Coronary artery (tissue), 2 donors: ENCODE measurements at places on chromosomes 13 and 19.

- DNase-seq, result no peak
Measured at GRCh38 chr19:50932690-50933083, 20.2 kb downstream of the KLK5 start.

GRCh38 chr13:35518337-35518946 is 42.0 kb upstream of the MAB21L1 start:
- DNase-seq, result no peak

DNA sequence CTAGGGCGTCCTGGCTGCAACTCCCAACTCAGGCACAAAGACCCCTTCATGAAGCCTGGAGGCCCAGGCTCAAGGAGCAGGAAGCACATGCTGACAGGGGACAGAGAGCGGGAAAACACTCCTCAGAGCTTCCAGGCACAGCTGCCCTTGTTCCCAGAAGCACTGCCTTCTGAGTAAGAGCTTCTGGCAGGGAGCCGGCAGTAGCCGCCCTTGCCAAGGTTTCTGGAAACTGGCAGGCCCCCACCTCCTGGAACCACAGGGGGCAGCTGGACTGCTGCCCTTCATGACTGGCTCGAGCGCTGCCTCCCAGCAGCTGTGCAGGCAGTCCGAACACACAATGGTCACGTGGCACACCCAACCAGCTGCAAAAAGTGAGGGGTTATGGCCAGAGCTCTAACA is 33.6 kb upstream of the EPHX3 start:
- DNase-seq, result peak; percentile 98

- no peak for DNase-seq
Measured at GRCh38 chr19:2711172-2711874, 8.8 kb upstream of the GNG7 start.

DNA sequence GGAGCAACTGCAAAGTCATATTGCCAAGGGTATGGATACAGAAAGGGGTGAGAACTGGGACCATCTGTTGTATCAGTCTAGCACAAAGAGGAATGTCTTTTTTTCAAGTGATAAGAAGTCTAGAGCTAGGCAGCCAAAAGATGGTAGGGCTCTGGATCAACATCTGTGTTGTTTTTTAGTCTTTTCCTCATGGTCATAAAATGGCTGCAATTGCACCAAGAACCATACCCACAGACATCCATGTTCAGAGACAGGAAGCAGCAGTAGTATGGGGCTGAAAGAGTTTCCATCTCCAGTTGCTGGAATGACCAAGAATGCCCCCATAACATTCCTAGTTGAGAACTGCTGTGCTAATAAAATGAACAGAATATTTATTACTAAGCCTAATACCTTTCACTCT is 25.6 kb downstream of the KCNC3 start:
- no peak for DNase-seq

- peak; percentile 98 for DNase-seq
Measured at GRCh38 chr13:110340812-110341444, 33.8 kb downstream of the COL4A2 start.

GRCh38 chr13:59531571-59532091 is 632.1 kb downstream of the DIAPH3 start:
- no peak for DNase-seq

GRCh38 chr13:20489185-20489820 is 36.4 kb downstream of the CRYL1 start:
- no peak for DNase-seq

GRCh38 chr19:12453495-12453894 is 12.7 kb upstream of the ZNF443 start:
- no peak for DNase-seq

GRCh38 chr13:60090574-60090973 is 73.2 kb downstream of the DIAPH3 start:
- DNase-seq, result no peak

DNA sequence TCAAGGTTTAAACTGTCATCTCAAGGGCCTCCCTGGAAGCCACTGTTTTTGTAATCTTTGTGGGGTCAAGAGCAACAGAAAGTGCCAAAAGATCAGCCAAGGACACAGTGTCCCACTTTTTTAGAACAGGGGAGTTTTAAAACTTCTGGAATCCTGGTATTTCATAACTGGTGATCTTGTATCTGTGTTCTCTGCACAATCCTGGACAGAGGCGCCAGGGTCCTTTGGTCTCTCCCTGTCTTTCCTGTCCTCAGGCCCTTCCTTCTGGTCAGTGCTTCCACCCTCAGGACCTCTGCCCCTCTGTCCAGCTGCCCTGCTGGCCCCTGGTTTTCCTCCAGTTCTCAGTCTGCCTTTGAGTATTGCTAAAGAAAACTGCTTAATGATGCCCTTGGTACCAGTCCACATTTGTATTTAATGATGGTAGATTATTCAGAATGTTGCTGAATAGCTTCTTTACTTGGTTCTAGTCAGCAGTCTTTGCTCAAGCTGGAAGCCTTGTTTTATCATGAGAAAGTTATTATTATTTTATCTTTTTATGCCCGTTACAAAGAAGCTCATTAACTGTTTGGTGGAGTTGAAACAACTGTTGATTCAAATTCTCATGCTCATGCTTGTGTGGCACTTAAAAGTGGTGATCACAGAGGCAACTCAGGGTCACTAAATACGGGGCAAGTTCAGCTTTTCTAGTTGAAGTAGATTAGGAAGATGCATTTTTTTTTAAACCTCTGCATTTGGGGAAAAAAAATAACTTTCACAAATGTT is 47.5 kb downstream of the WASF3 start:
- peak; percentile 76 for DNase-seq

- no peak for DNase-seq
Measured at GRCh38 chr19:43811837-43812236, 9.6 kb upstream of the LYPD5 start.

- no peak for DNase-seq
Measured at GRCh38 chr13:23771956-23772355, 117.2 kb downstream of the MIPEP start.

GRCh38 chr13:31433746-31434145 is 234.0 kb downstream of the B3GLCT start:
- DNase-seq, result no peak

DNA sequence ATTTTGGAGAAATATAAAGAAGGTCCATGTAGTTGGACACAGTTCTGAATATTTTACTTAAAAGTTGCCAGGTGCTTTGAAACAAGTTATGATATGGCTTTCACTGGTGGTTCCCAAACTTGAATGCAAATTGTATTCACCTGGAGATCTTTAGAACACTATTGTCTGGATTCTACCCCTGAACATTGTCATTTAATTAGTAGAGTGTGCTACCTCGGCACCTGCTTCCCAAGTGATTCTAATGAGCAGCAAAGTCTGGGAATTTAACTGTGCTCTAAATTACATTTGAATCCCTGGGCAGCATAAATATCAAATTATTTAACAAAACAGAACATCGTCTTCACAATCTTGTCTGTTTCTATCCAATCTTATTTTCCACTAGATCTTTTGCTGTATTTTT is 2483.3 kb downstream of the PCDH9 start:
- DNase-seq, result no peak

- no peak for DNase-seq
Measured at GRCh38 chr19:39135701-39136100, 10.1 kb downstream of the PAK4 start.

DNA sequence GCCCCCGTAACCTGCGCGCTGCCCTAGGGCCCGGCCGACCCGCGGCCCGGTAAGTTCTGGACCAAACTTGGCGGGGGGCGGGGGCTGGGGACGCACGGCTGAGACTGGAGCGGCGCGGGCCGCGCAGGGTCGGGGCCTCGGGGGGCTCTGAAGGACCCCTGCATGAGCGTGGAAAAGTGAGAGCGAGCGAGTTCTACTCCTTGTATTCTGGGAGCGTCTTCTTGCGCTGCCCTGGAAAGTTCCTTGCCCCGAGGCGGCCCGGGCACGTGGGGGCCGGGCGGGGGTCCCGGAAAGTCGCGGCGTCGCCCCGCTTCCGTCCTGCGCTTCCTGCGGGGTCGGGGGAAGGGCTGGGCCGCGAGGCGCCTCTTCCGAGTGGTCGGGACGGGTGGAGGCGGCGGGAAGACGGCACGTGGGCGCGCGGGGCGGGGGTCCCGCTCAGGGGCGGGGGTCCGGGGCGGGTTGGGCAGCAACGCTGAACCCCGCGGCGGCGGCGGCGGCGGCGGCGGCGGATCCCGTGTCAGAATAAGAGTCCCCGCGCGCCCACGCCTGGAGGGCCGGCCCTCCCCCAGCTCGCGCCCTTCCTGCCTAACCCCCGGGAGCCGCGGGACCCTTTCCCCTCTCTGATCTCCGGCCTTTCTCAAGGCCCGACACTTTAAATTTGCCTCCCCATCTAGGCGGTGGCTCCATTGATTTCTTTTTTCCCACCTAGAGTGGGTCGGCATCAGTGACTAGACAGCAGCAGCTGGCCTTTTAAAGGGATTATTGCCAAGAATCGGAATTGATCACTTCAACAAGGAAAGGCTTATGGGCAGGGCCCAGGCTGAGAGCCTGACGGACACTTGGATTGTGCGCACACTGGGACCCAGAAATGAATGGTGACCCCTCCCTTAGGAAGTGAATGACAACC is 749 bp downstream of the GATAD2A start:
- peak; percentile 82 for DNase-seq

- no peak for DNase-seq
Measured at GRCh38 chr13:114107686-114108081, 24.7 kb downstream of the RASA3 start.

DNA sequence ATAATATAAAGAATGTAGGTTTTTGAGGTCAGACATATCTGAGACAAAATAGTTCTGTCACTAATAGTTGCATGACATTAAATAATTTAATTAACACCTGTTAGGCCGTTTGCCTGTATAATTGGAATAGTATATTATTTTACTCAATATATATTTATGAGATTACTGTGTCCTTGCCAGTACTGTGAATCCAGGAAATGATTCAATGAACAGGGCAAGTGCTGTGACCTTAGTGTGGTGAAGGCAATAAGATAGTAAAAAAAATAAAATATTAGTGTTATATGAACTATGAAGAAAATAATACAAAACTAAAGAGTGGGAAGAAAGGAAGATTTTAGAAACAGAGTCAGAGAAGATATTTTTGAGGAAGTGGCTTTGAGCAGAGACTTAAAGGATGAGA is 403.7 kb downstream of the PCDH9 start:
- DNase-seq, result no peak

GRCh38 chr13:25253702-25254101 is 33.6 kb downstream of the MTMR6 start:
- no peak for DNase-seq

DNA sequence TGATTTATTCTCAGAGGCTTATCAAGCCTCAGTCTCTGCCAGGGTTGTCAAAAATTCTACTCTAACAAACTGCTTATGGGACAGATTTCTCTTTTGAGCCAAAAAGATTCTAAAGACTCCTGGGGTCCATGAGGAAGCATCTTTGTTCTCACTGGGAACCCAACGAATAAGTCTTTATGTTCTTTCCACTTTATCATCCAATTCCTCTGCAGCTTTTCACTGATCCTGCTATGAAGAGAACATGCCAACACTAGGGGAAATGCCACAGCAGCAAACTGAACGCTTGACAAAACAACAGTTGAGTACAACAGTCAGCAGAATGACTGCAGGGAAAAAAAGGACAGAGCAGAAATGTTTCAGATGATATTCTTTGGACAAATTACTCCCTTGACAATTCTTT is 22.2 kb downstream of the DCLK1 start:
- no peak for DNase-seq

DNA sequence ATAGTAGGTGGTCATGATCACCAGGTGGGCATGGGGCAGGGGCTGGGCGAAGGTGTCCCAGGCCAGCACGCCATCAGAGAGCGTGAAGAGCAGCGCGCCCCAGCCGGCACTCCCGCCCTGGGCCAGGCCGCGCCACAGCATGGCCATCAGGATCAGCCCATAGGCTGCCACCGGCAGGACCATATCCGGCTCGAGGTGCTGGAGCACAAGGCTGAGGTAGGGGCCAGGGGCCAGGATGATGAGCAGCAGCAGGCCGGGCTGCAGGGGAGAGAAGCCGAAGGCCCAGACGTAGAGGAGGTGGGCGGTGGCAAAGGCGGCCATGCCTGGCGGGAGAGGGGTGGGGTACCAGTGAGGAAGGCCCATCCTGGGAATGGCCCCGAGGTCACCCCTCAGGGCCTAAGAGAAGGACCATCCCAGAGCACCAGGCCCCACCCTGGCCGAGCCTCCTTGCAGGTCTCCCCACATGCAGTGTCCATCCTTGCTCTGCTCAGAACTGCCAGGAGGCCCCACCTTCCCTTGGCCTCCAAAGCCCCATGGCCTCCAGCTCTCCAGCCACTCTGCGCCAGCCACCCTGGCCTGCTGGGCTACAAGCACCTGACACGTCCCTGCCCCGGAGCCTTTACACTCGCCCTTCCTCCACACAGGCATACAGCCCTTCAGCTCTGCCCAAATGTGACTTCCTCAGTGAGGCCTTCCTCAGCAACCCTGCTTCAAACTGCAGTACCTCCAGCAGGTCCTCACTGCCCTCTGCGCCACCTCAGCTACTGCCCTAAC is 1.1 kb downstream of the TMEM86B start:
- DNase-seq, result no peak

DNA sequence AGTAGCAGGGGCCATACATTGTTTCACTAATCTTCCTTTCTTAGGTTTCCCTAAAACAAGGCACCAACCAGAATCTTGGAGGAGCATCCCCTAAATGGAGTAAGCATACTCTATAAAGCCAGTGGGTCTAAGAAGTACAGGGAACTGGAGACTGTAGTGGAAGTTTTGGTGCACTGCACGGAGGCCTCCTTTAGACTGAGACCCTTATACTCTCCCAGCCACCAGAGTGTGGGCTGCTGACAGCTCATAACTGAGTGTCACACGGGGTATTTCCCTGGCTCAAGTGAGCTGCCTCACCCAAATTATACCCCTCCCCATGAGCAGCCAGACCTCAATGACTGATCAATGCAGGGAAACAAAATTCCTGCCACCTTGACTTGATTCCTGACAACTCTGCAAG is 349.5 kb downstream of the NDFIP2 start:
- DNase-seq, result no peak

DNA sequence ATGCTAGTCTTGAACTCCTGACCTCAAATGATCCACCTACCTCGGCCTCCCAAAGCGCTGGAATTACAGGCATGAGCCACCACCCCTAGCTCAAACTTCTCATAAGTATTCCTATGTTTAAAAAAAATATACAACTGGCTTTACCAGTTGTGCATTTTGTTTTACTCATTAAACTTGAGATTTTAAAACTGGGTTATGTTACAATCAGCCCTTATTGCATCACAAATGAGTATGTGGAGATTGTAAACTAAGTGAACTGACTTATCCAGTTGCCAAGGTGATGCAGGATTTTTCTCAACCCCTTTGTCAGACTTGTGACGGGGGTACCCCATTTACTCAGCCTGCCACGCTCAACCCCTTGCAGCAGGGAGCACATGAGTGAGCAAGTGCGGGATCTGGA is 14.4 kb upstream of the GTF2F2 start:
- no peak for DNase-seq

DNA sequence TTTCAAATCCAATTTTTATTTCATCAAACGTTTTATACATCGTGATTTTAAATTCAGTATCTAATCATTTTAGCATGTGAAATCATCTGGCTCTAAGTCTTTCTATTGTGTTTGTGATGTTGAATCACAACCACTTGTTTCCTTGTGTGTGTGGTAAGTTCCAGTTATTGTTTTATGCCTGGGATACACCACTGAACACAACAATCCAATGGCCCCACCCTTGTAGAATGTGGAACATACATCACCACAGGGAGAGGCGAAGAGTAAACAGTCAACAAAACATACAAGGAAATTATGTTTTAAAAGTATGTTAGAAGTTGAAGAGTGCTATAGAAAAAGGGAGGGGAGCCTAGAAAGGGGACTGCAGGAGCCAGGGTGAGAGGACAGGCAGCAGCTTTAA is 100.5 kb downstream of the EPSTI1 start:
- no peak for DNase-seq

GRCh38 chr19:42276821-42277220 is 7.8 kb downstream of the CIC start:
- no peak for DNase-seq

GRCh38 chr19:54481326-54481930 is 8.3 kb upstream of the CDC42EP5 start:
- no peak for DNase-seq

GRCh38 chr19:33437821-33438671 is 64.5 kb downstream of the CEBPG start:
- no peak for DNase-seq
